C1 segment of cervical spinal cord (tissue), 14 donors: ENCODE measurements at places on chromosomes 2 and 18.

DNA sequence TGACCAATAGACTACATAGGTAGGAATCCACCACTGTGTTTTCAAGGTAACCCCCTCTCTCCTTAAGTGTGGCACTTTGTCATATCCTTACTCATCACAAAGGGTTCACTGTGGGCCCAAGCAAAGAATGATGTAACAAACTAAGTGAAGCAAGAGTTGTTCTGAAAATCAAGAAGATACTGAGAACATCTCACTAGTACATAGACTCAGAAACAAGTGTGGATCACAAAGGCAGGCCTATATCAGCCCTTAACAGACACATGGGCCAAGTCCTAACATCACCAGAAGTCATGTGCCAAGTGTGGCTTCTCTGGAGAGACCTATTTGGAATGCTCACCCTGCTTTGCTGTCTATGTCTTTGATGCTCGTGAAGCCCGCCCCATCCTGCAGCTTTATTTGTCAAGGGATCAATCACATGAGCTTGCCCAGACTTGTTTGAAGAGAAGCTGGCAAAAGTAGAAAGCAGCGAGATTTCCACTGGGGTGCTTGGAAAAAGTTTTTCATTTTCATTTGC is 131.2 kb upstream of the TTC39C start:
- DNase-seq, result no peak

- DNase-seq, result no peak
Observed at GRCh38 chr2:12054956-12055618, 308.7 kb downstream of the LPIN1 start.

DNA sequence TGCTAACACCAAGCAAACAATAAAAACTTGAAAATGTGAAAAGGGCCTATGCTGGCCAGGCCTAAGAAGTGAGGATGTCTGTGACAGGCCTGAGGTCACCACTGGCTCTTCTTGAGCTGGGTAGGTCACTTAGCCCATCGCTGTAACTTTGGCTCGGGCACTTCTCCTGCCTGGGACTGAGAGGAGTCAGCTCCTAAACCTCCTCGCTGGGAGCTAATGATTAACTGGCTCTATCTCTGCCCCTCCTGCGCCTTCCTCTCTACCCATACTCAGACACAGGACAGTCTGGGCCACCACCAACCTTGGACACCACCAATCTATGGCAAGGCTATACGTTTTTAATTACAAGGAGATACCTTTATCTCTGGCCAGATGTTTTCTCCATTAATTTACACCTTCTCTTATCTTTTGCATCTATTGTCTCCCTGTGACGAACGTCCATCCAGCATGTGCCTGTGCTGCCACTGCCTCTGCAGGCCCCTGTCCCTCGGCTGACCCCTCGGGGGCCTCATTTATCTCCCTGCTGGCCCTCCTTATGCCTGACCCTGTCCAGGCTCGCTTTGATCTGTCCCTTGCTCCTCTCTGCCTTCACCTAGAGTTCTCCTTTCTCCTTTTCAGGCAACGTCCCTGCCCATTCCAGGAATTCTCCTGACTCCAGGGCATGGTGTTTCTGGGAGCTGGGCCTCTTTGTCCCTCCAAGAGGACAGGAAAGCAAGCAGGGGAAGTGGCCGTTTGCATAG is 149.1 kb upstream of the GATA6 start:
- no peak for DNase-seq

DNA sequence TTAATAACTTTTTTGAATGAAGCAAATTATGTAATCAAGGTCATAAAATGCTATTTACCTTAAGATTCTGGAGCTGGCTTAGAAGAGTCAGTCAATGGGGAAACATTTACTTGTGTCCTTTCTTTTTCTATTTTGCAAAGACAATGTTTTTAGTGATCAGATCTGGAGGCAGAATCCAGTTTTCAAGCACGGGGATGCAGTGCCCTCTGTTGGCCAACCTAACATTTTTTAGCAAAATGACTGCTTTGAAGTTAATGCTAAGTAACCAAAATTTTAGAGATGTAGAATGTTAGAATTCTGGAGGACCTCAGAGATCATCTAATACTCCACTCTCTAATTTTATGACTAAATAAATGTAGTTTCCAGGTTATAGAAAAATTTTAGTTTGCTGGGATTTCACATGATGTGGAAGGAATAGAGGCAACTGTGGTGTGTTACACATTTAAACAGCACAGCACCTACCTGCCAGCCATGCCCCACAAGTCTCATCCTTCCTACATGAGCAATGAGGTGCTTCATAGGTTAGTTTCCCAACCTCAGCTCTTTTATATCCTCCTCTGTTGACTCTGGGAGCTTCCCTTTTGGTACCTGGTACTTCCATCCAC is 23.6 kb upstream of the SLC9A4 start:
- DNase-seq, result no peak

GRCh38 chr18:40582105-40582504 is 1372.9 kb upstream of the PIK3C3 start:
- DNase-seq, result no peak

DNA sequence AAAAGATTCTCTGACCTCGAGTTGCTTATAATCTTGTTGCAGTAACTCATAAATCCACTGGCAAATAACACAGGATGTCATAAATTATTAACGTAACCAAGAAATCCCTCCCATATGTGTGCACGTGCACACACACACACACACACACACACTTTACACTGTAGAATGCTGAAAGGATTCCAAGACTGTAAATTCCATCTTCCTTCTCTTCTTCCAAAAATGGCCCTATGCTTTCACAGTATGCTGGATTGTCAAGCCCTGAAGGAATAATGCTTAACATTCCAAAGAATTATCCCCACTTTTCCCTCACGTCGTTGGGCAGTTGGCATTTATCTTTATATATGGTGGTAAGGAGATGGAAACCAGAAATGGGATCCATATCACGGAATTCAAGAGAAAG is 117.5 kb upstream of the CRIM1 start:
- DNase-seq, result no peak

DNA sequence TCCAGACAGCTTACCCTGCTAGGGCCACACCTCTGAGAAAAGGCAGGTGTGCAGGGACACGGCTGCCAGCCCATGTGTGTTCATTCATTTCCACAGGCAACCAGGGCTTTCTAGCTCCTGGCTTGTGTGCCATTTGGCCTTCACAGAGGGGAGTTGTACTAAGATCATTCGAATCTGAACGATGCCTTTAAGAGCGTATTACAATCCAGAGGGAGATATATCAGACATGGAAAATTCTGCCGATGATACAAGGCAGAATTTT is 64.2 kb upstream of the OTOF start:
- no peak for DNase-seq

- no peak for DNase-seq
Observed at GRCh38 chr2:217899231-217900009, 103.4 kb downstream of the TNS1 start.

DNA sequence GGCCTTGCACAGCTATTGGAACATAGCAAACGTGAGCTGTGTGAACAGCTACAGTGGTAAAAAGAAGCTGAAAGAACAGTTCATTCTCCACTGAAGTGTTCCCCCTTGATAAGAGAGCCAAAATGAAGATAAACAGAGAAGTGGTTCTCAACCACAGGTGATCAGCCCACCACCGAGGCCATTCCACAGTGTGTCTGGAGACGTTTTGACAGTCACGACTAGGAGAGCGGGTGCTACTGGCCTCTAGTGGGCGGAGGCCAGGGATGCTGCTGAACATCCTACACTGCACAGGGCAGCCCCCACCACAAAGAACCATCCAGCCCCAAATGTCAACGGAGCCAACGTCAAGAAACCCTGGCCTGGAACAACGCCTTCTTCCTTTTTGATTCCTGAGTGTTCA is 38.4 kb downstream of the ADCY3 start:
- DNase-seq, result no peak

DNA sequence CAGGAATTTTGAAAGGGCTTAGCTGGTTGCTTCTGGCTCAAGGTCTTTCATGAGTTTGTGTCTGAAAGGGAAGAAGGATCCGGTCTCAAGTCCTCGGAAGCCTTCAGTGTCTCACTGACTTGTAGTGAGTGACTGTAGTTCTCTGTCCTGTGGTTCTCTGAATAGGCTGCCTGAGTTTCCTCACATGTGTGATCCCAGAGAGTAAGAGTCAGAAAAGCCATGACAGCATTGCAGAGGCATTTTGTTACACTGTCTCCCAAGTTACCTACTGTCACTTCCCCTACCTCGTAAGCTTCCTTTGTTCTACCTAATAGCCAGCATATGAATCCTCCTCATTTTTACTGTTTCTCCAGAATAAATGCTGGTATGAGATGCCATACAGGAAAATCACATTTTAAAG is 709.1 kb upstream of the CHAC2 start:
- no peak for DNase-seq

DNA sequence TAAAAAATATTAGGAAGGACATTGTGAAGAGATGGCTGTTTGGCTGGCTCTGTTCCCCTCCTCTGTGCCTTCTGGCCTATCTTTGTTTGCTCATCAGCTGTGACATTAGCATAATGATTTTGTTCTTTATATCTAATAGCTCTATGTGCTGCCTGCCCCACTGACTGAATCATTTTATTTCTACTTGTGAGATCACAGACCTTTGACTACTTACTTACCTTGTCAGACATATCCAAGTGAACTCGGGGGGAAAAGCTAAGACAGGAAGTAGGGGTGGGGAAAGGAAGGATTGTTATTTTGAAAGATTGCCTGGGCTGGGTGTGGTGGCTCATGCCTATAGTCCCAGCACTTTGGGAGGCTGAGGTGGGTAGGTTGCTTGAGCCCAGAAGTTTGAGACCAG is 104.2 kb downstream of the ASAP2 start:
- no peak for DNase-seq

- no peak for DNase-seq
Observed at GRCh38 chr2:237913193-237913917, 53.5 kb upstream of the UBE2F start.

DNA sequence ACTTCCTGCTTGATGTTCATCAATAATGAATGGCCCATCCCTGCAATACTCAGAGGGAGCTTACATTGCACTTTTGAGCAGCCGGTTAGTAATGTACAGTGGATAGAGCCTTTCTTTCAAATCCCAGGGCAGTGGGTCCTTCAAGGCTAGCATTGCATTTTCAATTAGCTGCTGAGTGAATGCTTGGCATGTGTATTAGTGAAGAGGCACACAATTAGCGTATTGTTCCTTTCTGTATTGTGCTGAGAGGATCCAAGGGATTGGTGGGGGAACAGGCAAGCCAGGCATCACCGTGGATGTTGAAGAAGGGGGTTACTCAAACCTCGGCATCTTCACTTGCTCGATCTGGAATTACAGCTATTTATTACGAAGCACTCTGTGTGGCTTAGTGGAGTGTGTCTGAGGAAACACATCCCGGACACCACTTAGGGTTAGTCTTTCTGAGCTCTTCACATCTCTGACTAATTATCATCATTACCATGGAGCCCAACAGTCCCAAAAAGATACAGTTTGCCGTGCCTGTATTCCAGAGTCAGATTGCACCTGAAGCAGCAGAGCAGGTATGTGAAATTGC is at the start of gene PPP1R1C:
Gene PPP1R1C (plus strand): TSS at position 222 of the 574 bp plus-strand sequence. CDS start 258 bp downstream, at position 480.
- peak; percentile 10 for DNase-seq

DNA sequence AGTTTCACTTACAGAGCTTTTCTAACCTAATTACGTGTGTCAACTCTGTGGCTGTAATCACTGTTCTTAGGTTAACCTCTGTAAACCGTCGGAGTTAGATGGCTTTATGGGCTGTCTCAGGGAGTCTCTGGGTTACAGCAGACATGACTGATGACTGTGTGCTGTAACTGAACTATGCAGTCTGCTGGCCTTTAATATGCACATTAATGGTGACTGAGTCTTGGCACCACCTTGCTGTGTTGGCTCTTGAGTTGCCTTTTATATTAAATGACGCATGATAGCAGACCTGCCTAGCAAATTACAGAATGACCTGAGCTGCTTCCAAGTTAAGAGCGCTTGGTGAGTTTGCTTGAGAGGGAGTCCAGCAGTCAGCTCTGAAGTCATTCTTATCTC is 90.1 kb downstream of the ACKR3 start:
- DNase-seq, result no peak

GRCh38 chr18:78947291-78947690 is 32.3 kb upstream of the SALL3 start:
- DNase-seq, result no peak

DNA sequence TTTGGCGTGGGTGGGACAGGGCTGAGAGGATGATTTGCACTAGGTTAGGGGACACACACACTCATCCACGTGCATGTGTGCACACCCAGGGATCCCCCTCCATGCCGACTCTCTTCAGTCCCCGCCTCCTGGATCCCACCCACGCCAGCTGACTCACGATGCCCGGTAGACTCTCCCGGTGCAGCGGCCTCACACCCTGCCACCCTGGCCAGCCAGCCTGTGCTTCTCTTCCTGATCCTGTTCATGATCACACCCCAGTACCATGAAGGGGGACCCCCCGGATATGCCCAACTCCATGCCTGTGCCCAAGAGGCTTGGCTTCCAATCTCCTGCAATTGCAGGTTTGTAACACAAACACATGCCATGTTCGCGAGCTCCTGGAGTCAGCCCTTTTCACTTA is 157.8 kb upstream of the HDAC4 start:
- no peak for DNase-seq

- no peak for DNase-seq
Observed at GRCh38 chr2:71471276-71471675, 17.9 kb downstream of the DYSF start.

- DNase-seq, result no peak
Observed at GRCh38 chr18:79580498-79581171, 99.0 kb upstream of the CTDP1 start.

GRCh38 chr2:62461707-62462106 is 44.3 kb downstream of the TMEM17 start:
- DNase-seq, result no peak

DNA sequence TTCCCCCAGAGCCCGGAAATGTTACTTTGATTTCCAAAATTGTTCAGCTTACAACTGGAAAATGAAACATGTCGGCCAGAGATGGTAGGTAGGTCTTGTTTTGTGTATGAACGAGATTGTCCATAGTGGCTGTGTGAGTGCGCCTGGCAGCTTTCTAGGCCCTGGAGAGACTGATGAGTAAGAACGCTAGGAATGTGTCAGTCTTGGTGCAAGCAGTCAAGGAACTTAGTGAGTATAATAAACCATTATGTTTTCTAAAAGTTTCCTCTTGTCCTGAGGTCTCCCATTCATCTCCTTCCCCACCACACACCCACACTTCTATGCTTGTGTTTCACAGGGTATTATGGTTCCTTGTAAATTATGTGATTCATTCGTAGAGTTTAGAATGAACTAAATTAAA is 234.2 kb downstream of the CDH2 start:
- DNase-seq, result no peak

- no peak for DNase-seq
Observed at GRCh38 chr2:23614701-23615100, 229.7 kb downstream of the KLHL29 start.

- no peak for DNase-seq
Observed at GRCh38 chr2:240850026-240850425, 18.6 kb upstream of the AGXT start.

DNA sequence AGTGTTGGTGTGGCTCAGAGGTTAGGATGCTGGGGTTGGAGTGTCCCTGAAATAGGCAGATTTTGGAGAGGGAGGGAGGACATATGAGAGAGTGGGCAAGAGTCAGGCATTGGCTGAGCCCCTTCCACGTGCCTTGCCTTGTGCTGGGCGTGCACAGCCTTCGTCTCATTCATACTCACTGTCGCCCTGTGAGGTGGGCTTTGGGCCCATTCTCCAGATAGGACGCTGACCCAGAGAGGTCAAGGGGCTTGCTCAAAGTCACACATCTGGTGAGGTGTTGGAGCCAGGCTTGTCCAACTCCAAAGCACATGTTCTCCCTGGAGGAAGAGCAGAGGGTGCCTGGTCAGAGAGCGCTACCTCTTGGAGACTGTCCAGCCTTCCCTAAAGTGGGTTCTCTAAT is 166.8 kb downstream of the DYSF start:
- no peak for DNase-seq

- no peak for DNase-seq
Observed at GRCh38 chr18:2471523-2471922, 99.8 kb downstream of the METTL4 start.
